ENCODE measurements at places on chromosomes 1 and 21.

GRCh38 chr1:182841368-182841988, 2.3 kb downstream of the DHX9 start:
- DNase-seq, result no peak

DNA sequence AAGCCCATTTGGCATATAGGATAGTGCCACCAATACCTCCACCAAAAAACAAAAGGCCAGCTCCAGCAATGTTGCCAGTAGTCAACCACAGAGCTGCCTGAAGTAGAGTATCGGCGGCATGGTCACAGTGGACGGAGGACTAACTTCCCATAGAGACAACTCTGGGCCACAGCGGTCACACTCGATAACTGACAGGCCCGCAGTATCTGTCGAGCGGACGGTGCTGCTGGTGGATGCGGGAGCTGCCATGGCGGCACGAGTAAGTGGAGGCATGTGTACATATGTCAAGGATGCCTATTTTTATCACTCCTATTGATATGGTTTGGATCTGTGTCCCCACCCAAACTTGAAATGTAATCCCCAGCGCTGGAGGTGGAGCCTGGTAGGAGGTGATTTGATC, 4.1 kb downstream of the KRTAP12-1 start:
- DNase-seq, result no peak

- DNase-seq, result no peak
Measured at GRCh38 chr1:98888869-98889268, 115.8 kb downstream of the PLPPR5 start.

GRCh38 chr1:228989992-228990827, 254.9 kb downstream of the RHOU start:
- DNase-seq, result peak; percentile 41

DNA sequence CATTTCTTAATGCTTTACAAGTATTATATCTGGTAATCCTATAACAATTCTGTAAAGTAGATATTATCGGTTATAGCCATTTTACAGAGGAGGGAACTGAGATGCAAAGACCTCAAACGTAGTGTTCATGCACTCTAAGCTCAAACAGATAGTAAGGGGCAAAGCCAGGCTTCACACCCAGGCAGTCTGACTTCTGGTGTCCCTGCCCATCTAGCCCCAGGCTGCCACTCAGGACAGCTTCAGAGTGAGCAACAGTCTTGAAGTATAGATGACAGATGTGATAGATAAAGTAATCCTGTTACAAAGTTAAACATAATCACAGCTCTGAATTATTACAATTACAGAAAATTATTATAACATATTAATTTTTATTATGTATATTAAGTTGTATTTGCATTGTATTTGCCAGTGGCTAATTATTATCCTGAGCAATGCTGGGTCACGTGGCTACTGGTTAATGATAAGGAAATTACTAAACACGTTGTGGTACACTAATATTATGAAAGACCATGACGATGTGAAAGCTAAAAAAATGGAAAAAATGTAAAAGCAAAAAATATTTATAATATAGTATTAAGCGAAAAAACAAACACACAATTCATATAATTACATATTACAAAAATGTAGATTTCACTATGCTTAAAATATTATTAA, 6.1 kb upstream of the TRAF3IP3 start:
- no peak for DNase-seq

- no peak for DNase-seq
Measured at GRCh38 chr1:221392453-221392852, 349.4 kb downstream of the DUSP10 start.

DNA sequence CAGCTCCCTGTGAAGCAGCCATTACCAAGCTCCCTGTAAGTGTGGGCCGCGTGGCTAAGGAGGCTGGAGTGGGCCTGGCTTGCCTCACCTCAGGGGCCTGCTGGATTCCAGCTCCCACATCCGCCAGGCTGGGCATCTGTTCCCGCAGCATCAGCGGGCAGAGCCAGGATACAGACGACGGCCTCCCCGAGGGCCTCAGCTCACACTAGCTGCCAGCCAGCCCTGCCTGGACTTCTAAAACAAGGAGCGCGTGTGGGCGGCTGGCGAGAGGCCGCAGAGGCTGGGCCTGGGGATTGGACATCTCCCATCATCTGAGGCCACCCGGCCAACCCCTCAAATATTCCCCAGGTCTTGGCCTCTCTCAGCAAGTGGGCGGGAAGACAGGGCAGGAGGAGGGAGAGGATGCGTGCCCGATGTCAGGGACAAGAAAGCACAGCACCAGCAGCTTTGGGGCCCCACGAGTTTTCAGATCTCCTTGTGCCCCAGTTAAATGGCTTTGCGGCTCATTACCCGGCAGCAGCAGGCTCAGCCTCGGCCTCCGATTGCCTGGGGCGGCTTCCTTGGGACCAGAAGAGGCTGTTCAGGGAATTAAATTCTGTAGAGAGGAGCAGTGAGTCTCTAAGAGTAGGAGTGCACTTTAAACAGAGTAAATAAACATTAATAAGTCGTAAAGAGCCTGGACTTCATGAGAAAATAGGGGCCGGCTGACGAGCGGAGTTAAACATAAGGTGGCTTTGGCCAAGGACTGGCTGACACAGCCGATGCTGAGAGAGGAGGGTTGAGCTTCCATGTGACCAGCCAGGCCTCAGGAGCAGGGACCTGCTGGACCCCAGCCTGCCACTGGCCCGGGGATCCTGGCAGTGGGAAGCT, 208.9 kb upstream of the C1orf174 start:
- DNase-seq, result no peak

GRCh38 chr1:93753791-93754763, 72.4 kb upstream of the BCAR3 start:
- no peak for DNase-seq

DNA sequence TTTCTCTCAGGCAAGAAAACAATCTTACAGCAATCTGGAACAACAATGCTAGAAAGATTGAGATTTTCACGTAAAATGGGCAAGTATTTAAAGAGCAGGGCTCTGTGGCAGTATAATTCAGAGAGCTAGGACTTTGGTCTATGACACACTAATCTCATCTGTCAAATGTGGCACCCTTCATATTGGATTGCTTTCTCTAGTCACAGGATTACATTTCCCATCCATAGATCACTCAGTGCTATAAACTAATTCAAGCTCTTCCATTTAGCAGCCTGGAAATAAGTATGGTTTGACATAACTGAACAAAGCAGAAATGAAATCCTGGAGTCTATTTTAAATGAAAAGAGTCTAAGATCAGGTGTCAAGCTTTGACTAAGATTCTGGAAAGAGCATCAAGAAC, 263.1 kb upstream of the TMPRSS15 start:
- no peak for DNase-seq

GRCh38 chr1:14913482-14914177, 239.9 kb upstream of the TMEM51 start:
- no peak for DNase-seq

GRCh38 chr1:167463080-167463479, 55.2 kb downstream of the CD247 start:
- DNase-seq, result no peak

DNA sequence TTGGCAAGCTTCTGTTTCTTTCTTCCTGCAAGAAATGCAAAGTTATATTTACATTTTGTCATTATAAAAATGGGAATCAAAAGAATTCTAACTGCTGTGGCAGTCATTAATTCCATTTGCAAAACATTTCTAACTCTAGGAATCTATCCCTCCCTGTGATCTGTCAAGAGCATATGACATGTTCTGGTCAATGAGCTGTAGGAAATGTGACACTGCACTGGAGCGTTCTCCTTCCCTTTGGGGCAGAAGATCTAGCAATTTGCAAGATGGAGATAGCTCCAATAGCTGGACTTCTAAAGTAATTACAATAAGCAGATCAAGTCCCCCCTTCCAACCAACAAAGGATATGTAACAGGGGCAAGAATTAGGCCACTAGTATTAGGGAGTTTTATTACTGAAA, 6.3 kb downstream of the TOMM20 start:
- DNase-seq, result no peak

DNA sequence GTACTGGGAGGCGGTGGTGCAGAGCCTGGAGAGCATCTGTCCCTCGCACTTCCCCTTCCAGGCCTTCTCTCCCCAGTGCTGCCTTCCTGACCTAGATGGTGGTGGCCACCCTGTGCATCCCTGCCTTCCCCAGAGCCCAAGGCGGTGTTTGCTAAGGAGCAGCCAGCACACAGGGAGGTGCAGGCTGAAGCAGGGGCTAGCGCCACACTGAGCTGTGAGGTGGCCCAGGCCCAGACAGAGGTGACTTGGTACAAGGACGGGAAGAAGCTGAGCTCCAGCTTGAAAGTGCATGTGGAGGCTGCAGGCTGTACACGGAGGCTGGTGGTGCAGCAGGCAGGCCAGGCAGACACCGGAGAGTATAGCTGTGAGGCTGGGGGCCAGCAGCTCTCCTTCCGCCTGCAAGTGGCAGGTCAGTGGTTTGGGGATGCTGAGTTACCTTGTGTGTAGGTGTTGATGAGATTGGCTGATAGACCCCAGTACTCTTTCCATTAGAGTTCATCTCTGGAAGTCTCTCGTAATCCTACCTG, 51.6 kb downstream of the OBSCN start:
- DNase-seq, result no peak

DNA sequence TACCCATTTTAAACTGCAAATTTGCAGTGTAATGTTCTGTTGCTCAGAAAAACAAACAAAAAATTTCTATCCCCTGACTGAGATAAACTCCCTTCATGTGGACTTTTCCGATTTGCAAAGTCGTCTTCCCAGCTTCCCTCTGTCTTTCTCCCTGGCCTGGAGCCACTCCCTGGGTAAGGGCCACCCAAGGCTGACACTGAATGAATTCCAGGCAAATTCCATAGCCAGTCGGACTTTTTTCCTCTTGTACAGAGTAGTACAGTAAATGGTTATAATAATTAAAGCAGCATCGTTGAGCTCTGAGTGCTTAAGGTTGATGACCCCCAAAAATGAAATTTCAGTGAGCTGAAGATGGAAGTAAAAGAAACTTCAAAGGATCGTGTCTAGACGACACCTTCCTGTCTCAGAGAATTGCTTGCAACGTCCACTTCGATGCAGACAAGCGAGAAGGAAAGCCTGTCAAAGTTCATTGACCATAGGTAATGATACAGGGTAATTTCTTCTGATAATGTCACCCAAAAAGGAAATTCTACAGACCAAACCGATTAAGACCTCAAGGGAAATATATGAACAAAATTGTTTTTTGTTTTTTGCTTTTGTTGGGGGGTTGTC, 33.6 kb upstream of the LHX8 start:
- no peak for DNase-seq

GRCh38 chr1:118954301-118954905, 33.7 kb downstream of the TBX15 start:
- no peak for DNase-seq

- DNase-seq, result no peak
Measured at GRCh38 chr1:89627596-89627962, 5.3 kb upstream of the LRRC8C start.

GRCh38 chr1:1778663-1779319, 521 bp upstream of the NADK start:
- DNase-seq, result peak; percentile 52

DNA sequence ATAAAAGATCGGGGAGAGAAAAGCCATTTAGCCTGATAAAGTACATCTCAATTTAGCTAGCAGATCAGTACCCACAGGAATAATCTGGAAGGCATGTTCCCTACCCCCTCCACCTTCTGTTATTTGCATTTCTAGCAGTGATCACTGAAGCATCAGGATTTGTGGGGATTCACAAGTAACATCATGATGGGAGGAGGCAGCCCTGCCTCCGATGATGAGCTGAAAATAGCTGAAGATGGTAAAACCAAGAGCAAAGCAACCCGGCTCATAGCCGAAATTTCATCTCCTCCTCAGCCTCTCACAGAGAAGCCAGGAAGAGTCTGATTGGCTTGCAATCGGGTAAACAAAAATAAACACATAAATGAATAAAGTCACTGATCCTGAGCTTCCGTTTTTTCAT, 2.4 kb downstream of the CCSAP start:
- no peak for DNase-seq

GRCh38 chr1:58848818-58849411, 65.1 kb upstream of the JUN start:
- DNase-seq, result no peak

DNA sequence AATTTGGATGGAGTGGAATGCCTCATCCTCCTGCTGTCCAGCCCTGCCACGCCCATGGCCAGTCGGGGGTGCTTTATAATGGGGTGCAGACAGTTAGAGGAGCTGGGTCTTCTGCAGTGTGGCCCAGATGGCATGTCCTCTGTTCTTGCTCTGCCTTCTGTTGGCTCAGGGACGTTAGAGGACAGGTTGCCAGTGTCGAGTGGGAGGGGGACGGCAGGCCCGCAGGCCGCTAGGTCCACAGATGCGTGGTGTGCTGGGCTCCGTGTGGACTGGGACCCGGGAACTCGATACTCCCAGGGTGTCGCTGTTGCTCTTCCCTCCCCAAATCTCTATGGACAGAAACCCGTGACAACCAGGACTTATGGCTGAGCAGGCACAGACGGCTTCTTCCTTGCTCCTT, 33.3 kb downstream of the SIM2 start:
- DNase-seq, result no peak

GRCh38 chr1:156452907-156453306, 47.7 kb downstream of the MEF2D start:
- DNase-seq, result no peak

GRCh38 chr21:31088474-31088751, 50.1 kb upstream of the KRTAP19-8 start:
- no peak for DNase-seq

DNA sequence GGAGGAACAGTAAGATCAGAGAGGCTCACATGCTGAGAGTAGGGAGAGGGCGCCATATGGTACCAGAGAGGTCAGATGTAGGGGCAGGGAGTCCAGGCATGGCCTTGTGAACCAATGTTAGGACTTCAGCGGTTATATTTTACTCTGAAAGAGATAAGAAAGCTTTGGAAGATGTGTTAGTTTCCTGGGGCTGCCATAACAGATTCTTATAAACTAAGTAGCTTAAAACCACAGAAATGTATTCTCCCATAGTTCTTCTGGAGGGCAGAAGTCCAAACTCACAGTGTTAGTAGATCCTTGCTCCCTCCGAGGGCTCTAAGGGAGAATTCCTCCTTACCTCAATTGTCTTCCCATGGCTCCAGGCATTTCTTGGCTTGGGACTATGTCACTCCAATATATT, 502.5 kb upstream of the ADGRL2 start:
- DNase-seq, result no peak

GRCh38 chr1:53323316-53323715, 4.6 kb downstream of the LRP8 start:
- no peak for DNase-seq

GRCh38 chr21:38718481-38718880, 87.2 kb upstream of the ETS2 start:
- no peak for DNase-seq

GRCh38 chr1:196690582-196690981, 38.7 kb downstream of the CFH start:
- DNase-seq, result no peak

- DNase-seq, result no peak
Measured at GRCh38 chr1:109975718-109976117, 8.8 kb upstream of the AHCYL1 start.

GRCh38 chr21:37145635-37146111, 72.6 kb downstream of the TTC3 start:
- no peak for DNase-seq
